Iris pigment epithelial cell (primary cell): ENCODE measurements at places on chromosomes 5 and 9.

DNA sequence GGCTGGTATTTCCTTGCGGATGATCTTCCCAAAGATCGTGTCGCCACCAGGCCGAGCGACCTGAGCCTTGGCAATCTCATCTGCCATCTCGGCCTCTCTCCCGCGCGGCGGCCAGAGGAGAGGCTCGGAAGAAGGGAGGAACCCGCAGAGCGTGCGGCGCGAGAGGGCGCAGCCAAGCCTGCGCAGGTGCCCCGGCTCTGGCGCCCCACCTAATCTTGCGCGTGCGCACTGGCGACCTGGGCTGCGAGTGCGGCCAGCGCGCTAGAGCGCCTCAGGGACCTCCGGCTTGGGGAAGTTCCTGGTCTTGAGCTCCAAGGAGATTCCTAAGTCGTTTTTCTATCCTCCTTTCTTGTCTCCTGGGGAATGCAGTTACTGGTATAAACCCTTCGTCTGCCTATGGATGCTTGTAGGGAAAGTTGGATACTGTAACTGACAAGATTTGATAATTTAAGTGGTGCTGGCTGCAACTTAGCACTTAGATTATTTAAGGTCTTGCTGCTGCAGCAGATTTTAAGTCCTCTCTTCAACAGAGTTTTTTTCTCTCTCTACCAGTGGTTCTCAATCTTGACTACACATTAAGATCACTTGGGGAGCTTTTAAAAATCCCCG lies at the start of gene HINT1:
Gene HINT1, minus strand, starts transcription at position 138 of the 609 bp plus-strand sequence. Its CDS starts 51 bp downstream, at position 87.
- DNase-seq = peak; percentile 81

GRCh38 chr5:97193355-97193688 lies 10.3 kb upstream of the RIOK2 start:
- DNase-seq = no peak

DNA sequence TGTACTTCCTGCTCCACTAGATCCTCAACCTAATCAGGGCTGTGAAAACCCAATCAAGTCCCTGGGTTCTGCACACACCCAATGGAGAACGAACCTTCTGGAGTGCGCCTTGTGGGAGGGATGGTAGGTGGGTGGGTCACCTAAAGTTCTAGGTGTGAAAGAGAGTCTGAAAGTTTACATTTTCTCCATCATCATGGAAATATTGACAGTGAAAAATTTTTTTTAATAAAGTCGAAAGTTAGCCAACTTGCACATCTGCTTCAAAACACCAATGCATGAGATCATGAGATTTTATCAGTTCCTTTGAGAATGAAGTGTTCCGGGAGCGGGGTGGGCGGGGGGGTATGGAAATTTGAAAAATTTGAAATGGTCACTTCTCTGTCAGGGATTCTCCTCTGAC lies 21.7 kb downstream of the TAF11L14 start:
- DNase-seq = no peak

- DNase-seq = no peak
These were observed 701.7 kb downstream of the CETN3 start for GRCh38 chr5:89707891-89708290.

GRCh38 chr9:72304538-72304937 lies 60.5 kb downstream of the ZFAND5 start:
- DNase-seq = peak; percentile 3

- DNase-seq = no peak
These were observed 52.1 kb downstream of the NSG2 start for GRCh38 chr5:174097486-174098185.

DNA sequence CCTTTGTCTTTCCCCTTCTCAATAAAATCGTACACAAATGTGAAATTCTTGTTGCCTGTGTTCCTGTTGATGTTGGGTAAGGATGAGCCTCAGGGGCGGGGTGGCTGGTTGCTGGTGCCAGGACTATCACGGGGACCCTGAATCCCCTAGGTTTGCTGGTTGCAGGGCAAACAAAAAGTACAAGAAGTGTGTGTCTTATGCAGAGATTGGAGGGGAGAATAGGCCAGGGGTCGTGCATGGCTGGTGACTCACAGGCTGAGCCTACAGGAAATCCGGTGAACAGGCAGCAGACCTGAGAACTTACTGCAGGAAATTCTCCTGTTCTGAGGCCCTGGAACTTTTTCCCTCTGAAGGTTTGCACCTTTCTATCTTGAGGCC lies 5.5 kb downstream of the ANXA2R start:
- peak; percentile 85 for DNase-seq

DNA sequence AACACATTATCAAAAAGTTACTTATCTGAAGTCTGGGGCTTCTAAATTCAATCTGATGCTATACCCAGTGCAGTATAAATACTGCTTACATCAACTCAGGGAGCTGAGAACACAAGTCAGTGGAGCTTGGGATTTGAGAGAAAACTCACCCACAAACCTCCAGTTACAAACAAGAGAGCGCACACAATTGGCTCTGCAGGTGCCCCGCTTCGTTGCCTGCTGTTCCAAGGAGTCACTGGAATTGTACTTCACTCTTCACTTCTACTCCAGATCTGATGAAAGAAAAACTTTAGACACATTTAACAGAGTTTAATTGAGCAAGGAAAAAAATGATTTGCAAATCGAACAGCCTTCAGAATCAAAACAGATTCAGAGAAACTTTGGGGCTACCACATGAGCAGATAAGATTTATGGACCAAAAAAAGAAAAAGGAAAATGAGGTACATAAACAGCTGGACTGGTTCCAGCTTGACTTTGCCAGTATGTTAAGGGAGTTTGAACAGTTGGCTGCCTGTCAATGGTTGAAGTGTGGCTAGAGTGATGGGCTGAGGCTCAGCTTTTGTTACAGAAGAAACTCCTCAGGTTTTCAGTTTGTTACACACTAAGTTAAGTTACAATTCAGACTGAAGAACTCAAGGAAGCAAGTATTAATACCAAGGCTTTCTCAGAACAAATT lies 156.6 kb downstream of the AOPEP start:
- no peak for DNase-seq

GRCh38 chr5:131375351-131375750 lies 111.5 kb downstream of the CDC42SE2 start:
- DNase-seq = no peak

DNA sequence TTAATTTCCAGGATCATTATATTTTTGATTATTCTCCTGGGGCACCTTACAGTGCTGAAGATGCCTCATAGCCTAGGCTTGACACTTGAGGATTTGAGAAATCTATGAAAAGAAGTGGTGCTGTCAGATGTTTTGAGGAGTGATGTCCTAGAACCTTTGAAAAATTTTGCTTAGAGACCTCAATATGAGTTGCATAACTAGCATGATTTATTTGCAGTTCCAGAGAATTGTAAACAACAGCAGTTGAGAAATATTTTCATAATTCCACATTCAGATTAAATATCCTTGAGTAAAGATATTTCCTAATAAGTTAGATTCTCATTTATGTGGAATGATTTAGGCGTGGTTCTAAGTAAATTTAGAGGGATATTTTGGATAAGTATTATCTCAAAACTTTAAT lies 225.8 kb downstream of the ADAMTSL1 start:
- no peak for DNase-seq

DNA sequence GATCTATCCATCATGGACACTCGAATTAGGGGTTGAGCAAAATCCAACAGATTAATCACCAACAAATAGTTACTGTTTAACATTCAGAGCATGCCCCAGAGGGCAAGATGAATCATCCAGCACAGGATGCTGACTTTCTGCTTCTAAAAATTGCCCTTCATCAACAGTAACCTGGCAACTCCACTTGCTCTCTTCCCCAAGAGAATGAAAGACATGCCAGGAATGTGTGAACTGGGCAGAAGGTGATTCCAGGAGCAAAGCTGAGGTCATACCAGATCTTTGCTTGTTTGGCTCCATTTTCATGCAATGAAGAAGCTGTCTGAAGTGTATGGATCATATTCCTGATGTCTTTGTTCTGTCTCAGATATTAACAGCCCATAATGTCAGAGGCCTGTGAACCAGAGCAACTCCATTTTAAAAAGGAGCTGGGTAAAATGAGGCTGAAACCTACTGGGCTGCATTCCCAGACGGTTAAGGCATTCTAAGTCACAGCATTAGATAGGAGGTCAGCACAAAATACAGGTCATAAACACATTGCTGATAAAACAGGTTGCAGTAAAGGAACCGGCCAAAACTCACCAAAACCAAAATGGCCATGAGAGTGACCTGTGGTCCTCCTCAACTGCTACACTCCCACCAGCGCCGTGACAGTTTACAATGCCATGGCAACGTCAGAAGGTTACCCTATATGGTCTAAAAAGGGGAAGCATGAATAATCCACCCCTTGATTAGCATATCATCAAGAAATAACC lies 2.5 kb upstream of the ZNF367 start:
- DNase-seq = peak; percentile 95

DNA sequence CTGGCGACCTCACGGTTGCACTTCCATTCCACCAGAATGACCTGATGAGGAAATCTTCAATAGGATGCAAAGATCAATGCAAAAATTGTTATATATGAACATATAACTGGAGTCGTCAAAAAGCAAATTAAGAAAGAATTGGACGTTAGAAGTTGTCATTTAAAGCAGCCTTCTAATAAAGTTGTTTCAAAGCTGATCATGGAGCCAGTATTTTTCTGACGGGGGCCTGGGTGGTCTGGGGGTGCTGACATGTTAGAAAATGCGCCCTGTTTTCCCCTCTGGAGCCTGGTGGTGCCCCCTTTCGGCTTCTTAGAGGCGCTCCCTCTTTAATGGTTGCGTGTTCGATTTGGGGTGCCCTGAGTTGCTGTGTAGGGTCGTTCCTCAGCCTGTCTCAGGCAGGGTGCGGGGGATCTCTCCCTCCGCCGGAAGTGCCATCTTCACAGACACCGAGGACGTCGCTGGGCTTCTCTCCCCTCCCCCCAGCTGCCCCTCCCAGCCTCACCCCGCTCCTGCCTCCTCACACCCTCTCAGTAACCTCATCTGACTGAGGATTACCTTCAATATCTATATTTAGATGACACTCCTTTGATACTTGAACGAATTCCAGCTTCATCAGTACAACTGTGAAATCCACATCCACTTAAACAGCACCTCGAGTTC lies 18.3 kb downstream of the PTGES2 start:
- DNase-seq = no peak

DNA sequence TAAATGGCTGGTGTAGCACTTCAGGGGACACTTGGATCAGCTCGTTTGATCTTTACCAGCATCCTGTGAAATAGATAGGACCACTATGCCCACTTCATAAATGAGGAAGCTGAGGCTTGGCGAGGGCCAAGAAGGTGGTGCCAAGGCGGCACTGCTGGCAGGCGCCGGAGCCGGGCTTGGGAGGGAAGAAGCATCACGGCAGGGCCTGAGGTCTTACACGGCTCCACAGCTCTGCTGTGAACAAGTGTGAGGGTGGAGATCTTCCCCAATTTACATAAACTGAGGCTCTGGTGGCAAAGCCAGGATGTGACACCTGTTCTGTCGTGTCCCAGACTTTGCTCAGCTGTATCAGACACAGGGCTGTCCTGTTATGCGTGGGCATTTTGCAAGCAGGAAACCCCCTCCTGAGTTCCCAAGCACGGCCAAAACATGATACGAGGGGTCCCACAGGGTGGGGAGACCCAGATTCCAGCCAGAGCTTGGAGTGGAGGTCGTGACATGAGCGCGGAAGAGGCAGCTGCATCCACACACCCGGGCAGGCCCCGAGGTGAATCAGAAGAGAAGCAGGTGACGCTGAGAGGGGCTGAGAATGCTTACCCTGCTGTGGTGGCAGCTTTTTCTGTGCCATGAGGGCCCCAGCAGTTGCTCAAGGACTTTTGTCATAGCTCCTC lies 117.5 kb upstream of the BOD1 start:
- no peak for DNase-seq

- DNase-seq = no peak
These were observed 1.5 kb downstream of the TNFAIP8 start for GRCh38 chr5:119357270-119357669.

- DNase-seq = peak; percentile 38
These were observed 760 bp upstream of the MAN1B1 start for GRCh38 chr9:137085920-137086530.

- peak; percentile 18 for DNase-seq
These were observed 69.6 kb upstream of the LRRTM2 start for GRCh38 chr5:138944527-138945322.

DNA sequence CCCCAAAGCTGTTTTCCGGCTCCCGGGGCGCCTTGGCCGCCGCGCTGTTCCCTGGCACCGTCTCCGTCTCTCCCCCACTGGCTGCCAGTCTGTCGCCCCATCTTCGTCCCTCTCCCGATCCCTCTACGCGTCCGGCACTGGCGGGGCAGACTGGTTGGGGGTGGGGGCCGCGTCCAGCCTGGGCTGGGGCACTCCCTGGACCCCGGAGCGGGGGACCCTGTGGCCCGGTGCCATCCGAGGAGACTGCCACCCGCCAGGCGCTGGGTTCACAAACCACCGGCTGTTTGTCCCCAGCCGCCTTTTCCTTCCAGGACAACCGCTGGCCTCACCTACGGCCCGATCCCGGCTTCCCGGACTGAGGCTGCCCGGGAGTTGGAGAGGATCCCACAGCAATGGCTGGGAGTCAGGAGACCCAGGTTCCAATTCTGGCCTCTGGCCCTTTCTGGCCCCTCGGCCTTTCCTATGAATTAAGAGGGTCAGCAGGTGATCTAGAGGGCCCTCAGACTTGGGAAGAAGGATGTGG lies 1.0 kb upstream of the FIBCD1 start:
- DNase-seq = no peak

DNA sequence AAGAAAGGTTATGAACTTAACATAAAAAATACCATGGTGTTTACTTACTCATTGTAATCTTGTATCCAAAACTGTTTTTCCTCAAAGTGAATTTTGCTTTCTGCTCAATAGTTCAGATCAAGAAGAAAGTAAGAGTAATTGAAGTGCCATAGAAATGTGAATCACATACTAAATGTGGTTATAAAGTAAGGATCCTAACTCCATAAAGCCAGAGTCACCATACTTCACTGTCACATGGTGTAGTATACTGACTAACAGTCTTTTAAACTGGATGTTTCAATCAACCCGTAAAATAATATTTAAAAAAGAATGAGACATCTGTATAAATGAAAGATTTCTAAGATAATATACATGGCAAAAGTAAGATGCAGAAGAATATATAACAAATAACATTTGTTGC lies 72.1 kb downstream of the NIPBL start:
- DNase-seq = no peak

- DNase-seq = peak; percentile 65
These were observed 16.2 kb upstream of the NDUFB6 start for GRCh38 chr9:32589083-32589723.

DNA sequence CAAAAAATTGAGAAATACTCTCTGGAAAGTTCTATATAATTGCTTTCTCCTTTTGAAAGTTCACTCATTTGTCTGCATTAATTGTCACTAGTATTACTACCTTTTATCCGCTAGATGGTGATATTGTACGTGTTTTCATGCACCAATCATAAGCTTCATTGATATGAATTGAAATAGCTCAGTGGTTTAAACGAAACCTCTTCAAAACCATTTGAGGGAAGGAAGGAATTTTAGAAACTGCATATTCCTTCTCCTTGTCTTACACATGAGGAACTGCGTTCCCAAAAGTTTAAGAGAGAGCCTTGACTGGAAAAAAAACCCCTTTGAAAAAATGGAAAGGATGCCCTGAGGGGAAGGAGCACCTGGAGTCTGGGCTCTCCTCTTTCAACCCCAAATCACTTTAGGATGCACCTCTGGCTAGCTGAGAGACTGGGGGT lies 98.6 kb downstream of the YTHDC2 start:
- peak; percentile 31 for DNase-seq

GRCh38 chr9:70798018-70798417 lies 323.4 kb downstream of the TRPM3 start:
- no peak for DNase-seq
